EH (cell line): ENCODE measurements at places on chromosomes 11 and 22.
A peak's percentile ranks its signal among the peaks of the same experiment; 100 is the strongest.

- no peak for DNase-seq
Observed at GRCh38 chr22:19022755-19023154, 86.7 kb upstream of the PRODH start.

DNA sequence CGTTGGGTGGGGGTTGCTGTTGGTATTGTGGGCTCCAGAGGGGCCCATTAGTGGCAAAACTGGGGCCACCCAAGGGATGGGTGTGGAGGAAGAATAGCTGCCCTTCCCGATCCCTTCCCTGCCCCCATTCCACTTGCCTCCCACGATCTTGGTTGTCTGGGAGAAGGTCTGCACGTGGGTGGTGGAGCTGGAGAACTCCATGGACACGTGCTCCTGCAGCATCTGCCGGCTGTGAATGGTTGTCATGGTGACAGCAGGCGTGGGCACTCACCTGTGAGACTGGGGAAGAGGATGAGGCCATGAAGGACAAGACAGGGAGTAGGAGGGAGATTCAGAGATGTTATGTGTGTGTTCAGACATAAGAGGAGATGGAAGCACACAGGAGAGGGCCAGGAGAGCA lies 2.0 kb downstream of the IGSF22 start:
- no peak for DNase-seq

DNA sequence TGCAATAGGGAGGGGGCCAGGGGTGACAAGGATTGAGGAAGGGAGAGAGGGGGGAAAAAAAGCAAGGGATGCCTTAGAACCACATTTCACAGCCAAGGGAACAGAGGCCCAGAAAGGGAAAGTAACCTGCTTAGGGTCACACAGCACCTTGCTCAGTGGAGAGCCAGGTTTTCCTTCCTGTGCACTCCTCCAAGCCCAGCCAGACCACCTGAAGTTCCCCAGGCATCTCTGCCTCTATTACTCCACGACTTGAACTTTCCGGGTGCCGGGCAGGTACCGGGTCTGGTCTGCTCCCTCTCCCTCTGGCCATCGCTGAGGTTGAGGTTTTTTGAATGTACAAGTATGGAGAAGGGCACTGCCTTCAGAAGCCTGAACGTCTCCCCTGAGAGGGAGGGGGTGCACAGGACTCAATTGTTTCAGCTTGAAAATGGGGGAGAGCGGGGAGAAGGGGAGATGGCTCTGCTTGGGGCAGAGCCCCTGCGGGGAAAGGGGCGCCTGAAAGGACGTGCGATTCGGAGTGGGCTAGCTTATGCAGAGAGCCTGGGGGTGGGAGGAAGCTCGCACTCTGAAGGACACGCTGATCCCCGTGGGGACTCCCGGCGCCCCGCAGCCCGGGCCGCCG lies 516 bp upstream of the SERPINH1 start:
- DNase-seq, result no peak

DNA sequence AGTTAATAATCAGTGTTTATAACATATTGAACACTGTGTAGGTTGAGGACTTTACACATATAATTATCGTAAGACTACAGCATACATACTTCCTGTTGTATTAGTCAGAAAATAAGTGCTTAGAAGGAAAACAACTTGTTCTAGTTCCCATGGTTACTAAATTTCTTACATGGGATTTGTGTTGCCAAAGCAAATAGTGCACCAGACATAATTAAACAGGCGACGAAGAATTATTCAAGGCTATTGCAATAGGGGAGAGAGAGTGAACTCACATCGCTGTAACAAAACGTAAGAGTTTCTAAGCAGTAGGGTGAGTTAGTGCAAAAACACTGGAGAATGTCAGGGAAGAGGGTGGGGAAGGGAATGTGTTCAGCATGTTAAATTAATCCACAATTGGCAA lies 347.8 kb downstream of the CNTN5 start:
- no peak for DNase-seq

DNA sequence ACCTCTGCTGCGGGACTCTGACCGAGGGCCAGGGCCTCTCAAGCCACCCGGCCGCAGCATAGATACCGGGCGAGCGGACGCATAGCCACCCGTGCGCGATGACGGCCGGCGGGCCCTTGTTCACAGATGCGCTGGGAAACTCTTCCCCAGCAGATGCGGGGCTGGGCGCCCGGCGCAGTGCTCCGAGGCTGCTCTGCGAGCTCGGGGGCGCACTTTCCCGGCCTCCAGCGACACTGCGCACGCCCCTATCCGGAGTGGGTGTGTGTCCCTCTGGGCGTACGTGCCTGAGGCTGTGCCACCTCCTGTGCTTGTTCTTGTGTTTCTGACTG lies 104.7 kb upstream of the E2F8 start:
- DNase-seq, result peak; percentile 15

DNA sequence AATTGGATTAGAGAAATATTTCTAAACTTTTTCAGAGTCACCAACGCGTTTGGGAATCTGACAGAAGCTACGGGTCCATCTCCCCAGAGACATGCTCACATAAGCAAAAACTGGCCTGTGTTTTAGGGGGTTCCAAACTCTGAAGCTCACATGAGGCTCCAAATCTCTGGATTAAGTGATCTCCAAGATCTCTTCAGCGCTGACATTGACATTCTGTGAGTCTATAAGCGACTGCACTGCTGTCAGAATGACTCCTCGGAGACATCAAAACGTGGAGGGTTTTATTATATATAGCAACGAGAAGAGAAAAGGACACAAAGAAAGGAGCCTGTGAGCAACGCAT lies 642 bp upstream of the SIK2 start:
- no peak for DNase-seq

- no peak for DNase-seq
Observed at GRCh38 chr22:49850021-49850911, 3.4 kb upstream of the ZBED4 start.

- DNase-seq, result no peak
Observed at GRCh38 chr11:14619603-14620531, 23.7 kb upstream of the PDE3B start.

- DNase-seq, result no peak
Observed at GRCh38 chr11:10540546-10540914, 457 bp downstream of the RNF141 start.

- no peak for DNase-seq
Observed at GRCh38 chr22:19522190-19522880, 1.9 kb downstream of the CLDN5 start.

DNA sequence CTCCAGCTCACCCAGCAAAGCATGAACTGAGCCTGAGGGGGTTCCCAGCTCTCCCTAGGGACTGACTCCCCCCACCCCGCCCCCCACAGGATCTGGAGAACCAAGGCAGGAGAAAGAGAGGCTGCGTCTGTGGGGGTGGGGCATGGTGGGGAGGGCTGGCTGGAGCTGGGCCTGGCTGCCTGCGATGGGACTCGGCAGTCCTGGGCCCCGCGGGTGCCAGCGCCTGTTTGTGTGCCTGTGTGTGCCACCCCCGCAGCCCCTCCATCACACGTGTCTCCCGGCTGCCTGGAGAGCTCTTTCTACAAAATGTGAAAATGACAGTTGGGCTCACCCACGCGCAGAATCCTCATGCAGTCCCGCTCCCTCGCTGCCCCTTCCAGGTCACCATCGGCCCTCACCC lies 46.8 kb downstream of the CACNA1I start:
- no peak for DNase-seq

DNA sequence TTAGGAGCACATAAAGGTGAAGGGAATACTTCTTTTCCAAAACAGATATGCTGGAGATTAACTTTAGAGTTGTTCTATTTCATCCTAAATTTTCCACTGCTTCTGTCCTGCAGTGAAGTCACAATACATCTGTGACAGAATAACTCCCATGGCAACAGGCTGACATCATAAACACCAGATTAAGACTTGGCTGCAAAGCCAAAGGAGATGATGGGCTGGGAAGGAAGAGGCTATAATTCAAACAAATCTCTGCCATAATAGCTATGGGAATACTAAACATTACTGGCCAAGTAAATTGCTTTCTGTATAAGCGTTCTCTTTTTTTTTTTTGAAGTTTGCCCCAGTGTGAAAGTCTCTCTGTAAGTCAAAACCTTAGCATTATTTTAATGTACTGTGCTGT lies 107.7 kb downstream of the CADM1 start:
- no peak for DNase-seq

GRCh38 chr22:29623059-29623458 lies 19.6 kb downstream of the NF2 start:
- no peak for DNase-seq
